ENCODE measurements at places on chromosomes 3 and 15.

DNA sequence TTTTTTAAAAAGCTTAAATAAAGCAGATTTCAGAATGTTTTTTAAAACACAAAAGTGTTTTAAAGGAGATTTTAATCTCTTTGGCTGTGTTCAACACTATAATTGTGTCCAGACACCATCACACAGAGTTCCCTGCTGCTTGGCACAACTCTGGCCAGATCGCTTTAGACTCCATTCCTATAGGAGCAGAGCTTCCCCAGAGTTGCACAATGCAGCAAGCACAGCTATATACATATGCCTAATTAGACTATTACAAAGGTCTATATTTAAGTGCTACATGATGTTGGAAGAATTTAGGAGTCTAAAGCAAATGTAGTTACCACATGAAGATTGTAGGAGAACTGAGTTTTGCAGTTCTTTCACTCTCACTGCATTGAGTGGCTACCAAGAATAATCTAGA is 11.2 kb downstream of the SLC9A9 start:
- DNase-seq = no peak

DNA sequence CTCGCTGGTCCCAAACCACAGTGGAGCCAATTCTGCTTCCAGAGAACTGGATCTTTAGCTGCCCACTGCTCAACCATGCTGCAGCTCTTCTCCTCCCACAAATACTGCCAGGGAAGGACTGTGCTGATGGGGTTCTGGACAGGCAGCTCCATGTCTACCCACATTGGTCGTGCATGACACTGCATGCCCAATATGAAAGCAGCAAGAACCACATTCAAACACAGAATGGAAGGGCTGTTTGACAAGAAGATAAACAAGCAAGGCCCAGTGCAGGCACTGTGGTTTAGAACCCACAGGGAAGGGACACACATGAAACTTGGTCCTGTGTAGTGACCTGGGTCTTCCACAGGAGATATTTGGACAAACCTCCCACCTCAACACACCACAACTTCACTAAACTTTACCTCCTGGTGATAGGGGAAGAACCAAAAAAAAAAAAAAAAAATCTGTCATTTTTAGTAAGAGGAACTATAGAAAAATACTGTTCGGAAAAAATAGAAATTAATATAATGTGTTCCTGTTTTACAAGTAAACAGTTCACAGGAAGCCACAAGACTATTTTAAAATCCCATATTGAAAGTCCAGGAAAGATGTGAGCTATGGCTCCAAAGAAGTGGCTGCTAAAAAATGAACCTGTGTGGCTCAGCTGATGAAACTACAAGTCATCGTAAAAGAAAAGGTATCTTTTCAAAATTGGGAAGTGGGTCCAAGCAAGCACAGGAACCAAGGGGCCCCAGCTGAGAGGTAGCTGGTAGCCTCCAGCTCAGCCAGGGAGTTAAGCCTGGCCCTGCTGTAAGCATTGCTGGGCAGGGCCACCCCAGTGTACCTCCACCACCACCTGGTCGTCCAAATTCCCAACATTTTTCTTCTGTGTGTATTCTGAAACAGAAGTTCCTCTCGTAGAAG is 77.7 kb upstream of the ACAN start:
- DNase-seq = no peak

- no peak for DNase-seq
Measured at GRCh38 chr3:24040311-24040710, 95.2 kb downstream of the NR1D2 start.

GRCh38 chr15:74960286-74960685 is 3.7 kb upstream of the RPP25 start:
- no peak for DNase-seq

GRCh38 chr15:67979281-67979680 is 74.8 kb upstream of the PIAS1 start:
- no peak for DNase-seq

DNA sequence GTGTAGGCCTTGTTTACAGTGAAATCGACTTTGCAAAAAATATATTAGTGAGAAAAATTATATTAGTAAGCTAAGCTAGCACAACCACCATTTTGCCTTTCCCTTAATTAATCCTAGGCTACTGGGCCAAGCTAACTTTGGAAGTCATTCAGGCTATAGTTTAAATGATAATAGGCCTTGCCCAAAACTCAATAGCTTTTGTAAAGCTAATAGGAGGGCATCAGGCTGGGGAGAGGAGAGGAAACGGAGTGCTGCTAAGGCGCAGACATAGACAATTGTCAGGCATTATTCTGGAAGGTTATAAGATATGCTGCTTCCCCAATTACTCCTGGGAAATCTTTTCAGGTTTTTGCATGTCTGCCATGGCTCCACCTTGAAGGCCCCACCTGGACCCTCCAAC is 1286.0 kb downstream of the NSUN3 start:
- DNase-seq = no peak

GRCh38 chr3:155702745-155703591 is 41.9 kb downstream of the PLCH1 start:
- DNase-seq = no peak

- no peak for DNase-seq
Measured at GRCh38 chr3:15329046-15330005, 3.1 kb downstream of the SH3BP5 start.

DNA sequence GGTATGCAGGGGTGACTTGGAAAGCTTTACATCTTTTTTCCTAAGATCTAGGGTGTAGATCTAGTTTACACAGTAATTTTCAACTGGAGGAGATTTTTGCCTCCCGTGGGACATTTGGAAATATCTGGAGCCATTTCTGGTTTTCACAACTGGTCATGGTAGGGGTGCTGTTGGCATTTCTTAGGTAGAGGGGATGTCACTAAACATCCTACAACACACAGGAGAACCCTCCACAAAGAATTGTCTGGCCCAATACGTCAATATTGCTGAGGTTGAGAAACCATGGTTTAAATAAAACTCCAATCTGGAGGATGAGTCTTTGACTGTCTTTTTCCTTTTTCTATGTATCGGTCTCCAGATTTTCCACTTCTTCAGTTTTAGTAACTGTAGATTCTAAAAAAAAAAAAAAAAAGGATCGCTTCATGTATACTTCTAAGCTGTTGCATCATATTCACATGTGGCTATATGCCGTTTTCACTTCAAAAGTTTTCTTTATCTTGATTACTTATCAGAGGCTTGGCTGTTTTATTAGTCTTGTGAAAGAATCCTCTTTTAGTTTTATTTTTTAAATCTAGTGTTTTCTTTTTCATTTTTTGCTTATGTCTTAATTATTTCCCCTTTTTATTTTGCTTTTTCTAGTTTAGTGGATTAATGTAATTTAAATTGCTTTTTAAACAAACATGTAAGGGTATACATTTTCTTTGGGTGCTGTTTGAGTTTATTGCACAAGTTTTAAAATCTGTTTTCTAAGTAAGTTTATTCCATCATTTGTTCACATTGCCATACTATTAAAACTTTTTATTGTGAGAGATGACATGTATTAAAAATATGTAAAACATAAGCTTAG is 21.2 kb downstream of the UBE2Q2 start:
- no peak for DNase-seq

- no peak for DNase-seq
Measured at GRCh38 chr3:126052196-126053058, 31.5 kb downstream of the SLC41A3 start.

GRCh38 chr15:52523647-52524046 is 5.0 kb downstream of the MYO5A start:
- no peak for DNase-seq

DNA sequence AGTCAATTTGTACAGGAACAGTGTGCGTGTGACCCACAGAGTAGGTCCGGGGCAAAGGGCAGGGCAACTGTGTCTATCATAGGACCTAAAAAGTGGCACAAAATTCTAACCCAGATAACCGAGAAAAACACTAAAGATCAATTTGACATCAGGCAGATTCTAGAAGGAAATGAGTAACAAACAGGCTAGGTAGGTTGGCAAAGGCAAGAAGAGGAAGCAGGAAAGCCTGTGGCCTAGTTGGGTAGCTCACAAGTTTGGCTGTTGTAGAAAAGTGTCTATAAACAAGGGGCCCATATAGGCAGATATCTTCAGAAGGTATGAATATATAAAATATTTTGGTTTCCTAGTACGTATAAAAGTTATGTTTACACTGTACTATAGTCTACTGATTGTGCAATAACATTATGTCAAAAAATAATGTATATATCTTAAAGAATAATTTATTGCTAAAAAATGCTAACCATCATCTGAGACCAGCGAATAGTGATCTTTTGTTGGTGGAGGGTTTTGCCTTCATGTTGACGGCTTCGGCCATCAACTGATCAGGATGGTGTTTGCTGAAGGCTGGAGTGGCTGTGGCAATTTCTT is 13.3 kb upstream of the OR5K1 start:
- DNase-seq = no peak

DNA sequence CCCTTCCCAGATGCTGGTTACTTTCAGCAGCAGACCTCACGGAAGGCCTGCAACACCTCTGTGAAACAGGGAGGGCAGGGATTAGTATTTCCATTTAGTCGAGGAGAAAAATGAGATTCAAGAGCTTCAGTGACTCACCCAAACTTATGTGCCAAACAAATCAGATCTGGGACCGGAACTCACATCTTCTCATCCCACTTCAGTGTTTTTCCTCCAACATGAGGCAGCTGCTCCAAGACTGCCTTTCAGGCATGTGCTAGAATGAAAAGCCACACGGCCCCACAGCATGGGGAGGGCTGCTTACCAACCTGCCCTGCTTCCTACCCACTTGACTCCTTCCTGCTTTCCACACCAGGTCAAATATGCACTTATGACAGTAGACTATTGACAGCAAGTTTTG is 129.4 kb upstream of the SLC24A5 start:
- DNase-seq = no peak

DNA sequence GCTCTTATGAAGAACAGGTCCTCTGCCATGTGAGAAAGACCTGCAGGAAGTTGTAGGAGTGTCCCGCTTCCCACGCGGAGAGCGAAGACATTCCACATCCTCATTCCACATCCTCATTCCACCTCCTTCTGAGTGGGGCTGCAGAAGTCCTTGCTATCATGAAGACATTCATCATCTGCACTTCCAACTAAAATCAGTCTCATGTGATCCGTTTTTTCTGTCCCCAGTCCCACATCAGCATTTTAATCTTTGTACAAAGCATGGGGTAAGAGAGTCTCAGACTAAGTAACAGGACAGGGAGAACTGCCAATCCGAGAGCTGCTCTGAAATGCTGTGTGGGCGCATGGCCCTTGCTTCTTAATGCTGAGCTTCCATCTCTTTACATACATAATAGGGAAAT is 227.2 kb downstream of the RSRC1 start:
- DNase-seq = no peak

- no peak for DNase-seq
Measured at GRCh38 chr15:74213858-74214284, 11.3 kb upstream of the STRA6 start.

DNA sequence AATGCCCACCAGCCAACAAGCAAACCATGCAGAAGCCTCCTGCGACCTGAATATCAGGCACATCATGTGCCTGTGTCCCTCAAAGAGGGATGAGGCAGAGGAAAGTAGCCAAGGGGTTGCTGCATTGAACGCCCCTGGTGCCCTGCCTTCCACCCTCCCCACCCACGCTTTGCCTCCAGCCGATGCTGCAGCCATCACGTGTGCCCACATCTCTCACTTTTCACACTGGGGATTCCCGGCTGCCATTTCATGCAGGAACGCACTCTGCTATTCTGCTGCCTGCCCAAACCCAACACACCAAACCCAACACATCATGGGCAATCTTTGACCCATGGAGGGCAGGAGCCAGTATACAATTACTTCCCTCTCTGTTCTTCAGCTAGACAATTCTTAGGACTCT is 462.2 kb upstream of the PROK2 start:
- no peak for DNase-seq

DNA sequence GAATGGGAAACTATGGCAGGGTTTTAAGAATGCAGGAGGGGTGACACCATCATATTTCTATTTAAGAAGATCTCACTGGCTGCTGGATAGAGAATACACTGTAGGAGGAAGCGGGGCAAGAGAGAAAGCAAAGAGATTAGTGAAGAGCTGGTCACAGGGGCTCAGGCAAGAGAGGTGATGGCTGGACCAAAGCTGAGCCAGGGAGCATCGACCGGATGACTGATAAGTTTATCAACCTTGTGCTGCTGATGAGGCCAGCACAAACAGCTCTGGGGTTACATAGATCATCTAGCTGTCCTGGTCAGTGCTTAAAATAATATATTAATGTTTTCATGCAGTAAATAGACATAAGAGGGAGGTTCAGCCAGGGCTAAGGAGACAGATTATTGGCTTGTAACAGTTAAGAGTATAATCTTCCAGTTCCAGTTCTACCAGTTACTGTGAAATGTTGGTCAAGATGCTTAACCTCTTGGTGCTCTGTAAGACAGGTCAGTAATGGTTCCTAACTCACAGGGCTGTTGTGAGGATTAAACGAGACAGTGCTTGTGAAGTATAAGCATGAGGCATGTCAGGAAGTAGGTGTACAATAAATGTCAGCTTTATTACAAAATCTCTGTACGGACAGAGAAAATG is 201.0 kb upstream of the FEZF2 start:
- DNase-seq = no peak

DNA sequence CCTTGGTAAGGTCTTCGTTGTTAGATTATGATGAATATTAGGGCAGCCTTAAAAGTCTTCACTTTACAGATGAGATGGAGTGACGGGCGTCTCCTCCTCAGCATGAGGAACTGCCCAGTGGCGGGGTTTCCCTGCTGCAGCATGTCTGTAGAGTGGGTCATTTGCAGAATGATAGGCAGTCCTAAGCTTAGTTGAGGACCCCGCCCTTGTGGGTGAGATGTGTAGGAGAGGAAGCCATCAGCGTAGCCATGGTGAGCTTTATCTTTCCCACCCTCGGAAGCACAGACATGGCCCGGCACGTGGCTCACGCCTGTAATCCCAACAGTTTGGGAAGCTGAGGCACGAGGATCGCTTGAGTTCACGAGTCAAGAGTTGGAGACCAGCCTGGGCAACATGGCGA is 877 bp downstream of the NIT2 start:
- DNase-seq = no peak

- no peak for DNase-seq
Measured at GRCh38 chr3:110419601-110420000, 652.0 kb upstream of the NECTIN3 start.

GRCh38 chr15:60871731-60872130 is 357.4 kb downstream of the RORA start:
- DNase-seq = no peak

GRCh38 chr3:194811118-194811517 is 125.4 kb downstream of the FAM43A start:
- no peak for DNase-seq

- no peak for DNase-seq
Measured at GRCh38 chr3:89527736-89528305, 420.4 kb downstream of the EPHA3 start.

All from anterior cingulate cortex (tissue), 58 donors.